ENCODE measurements at places on chromosomes 7 and 10. TPM values are rescaled to one million over a fixed set of nuclear protein-coding genes. Genes with fewer than 3 reads are reported as not detected.

The RBM33 gene
- 43.7 TPM for total RNA-seq

The CFAP46 gene
- total RNA-seq = not detected

The TET1 gene
- 5.7 TPM for total RNA-seq

The ADIRF gene
- 543 TPM for total RNA-seq

The LRRC17 gene
- total RNA-seq = 1.2 TPM

The CPA4 gene
- total RNA-seq = 3.2 TPM

The IRF5 gene
- total RNA-seq = 17.3 TPM

The MASTL gene
- total RNA-seq = 5.6 TPM

The FOXP2 gene
- total RNA-seq = 7.9 TPM

The LOXL4 gene
- total RNA-seq = 39.6 TPM

The EPO gene
- not detected for total RNA-seq

The KLF14 gene
- 2.9 TPM for total RNA-seq

The HOXA2 gene
- total RNA-seq = 1.2 TPM

The HUS1 gene
- 35.8 TPM for total RNA-seq

The GSDME gene
- total RNA-seq = 12.9 TPM

The PNLIP gene
- total RNA-seq = 1.5 TPM

The CHRM2 gene
- not detected for total RNA-seq

The TMEM139 gene
- total RNA-seq = 3.7 TPM

The FBXW4 gene
- 55.5 TPM for total RNA-seq

The PLEKHS1 gene
- 0.13 TPM for total RNA-seq

The ECHDC3 gene
- total RNA-seq = 161 TPM

The ADCK2 gene
- 13.3 TPM for total RNA-seq

The HSPA12A gene
- 86.9 TPM for total RNA-seq

The OR2A1 gene
- 0.16 TPM for total RNA-seq

The TMEM236 gene
- total RNA-seq = 3.0 TPM

The PILRA gene
- 14.5 TPM for total RNA-seq

The CCL24 gene
- total RNA-seq = not detected

The FIGNL1 gene
- 7.2 TPM for total RNA-seq

The SH2D4B gene
- total RNA-seq = 0.35 TPM

The TMEM196 gene
- total RNA-seq = 2.5 TPM

The MEST gene
- total RNA-seq = 963 TPM

The KCNH2 gene
- 0.32 TPM for total RNA-seq

The CDH23 gene
- 9.7 TPM for total RNA-seq

The FAM25C gene
- total RNA-seq = not detected

The SPDYE8 gene
- not detected for total RNA-seq

The OR6B1 gene
- not detected for total RNA-seq

The CXCL12 gene
- 347 TPM for total RNA-seq

The PTN gene
- 10.3 TPM for total RNA-seq

The SFXN2 gene
- 7.2 TPM for total RNA-seq

The CHCHD1 gene
- 17.7 TPM for total RNA-seq

The C7orf57 gene
- not detected for total RNA-seq

The TMEM168 gene
- total RNA-seq = 26.8 TPM

The PLCE1 gene
- total RNA-seq = 5.7 TPM

The ZEB1 gene
- total RNA-seq = 89.1 TPM

The DNA2 gene
- 3.8 TPM for total RNA-seq

The MYO1G gene
- 8.7 TPM for total RNA-seq

The LRRC72 gene
- total RNA-seq = not detected

The CDC14C gene
- total RNA-seq = not detected

The TRDMT1 gene
- total RNA-seq = 7.1 TPM

The WNT16 gene
- total RNA-seq = not detected
